ENCODE measurements at places on chromosomes 11 and 22.

DNA sequence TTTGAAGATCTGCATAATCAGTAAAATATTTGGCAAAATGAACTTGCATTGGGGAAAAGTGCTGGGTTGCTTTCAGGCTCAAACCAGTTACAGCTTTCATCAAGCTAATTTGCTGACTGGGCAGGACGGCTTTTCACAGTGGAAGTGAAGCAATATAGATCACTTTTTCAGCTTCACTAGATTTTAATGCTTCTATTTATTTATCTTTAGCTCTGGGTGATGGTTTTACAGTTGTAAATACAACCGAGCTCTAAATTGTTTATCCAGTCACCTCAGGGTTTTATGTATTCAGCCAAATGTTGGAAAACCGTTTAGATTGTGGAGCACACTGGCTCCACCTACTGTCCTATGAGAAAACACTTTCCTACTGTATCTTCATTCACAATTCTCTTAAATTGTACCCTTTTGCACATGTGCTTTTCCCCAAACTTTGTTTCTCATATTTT is 58.2 kb downstream of the ACER3 start:
- no peak for DNase-seq

DNA sequence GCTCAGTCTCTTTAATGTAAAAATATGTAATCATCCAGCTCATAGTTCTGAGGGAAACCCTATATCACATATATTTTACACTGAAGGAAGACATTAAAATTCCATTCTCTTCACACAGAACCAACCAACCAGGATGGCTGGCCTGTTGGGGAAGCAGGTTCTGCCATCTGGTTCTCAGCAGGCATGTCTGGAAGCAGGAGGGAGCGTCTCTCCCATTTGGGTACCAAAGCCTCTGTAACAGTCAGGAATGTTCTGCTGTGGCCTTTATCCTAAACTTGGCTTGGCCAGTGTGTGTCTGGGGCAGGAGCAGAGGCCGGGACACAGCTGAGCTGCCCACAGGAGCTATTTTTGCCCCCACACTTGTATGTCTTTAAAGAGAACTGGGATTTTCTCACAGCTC is 29.2 kb downstream of the SGSM3 start:
- no peak for DNase-seq

GRCh38 chr22:18035751-18036150 is 11.4 kb upstream of the MICAL3 start:
- DNase-seq: no peak

- no peak for DNase-seq
Observed at GRCh38 chr11:47477323-47477722, 28.4 kb upstream of the RAPSN start.

DNA sequence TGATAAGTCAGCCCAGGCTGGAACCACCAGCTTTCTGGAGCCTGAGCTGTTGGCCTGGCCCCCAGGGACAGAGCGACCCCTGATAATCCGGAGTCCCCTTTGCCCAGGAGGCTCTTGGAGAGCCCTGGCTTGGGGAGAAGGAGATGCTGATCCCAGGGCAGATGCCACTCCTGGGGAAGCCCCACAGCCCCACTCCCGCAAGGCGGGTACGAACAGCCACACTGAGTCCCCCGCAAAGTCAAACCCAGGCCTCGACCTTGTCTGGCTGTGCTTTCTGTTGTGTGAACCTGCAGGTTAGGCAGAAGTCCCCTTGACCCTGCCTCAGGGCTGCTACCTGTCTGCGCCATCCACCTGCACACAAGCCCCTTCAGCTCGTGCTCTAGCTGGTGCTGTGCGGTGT is 108.0 kb downstream of the KCNQ1OT1 start:
- no peak for DNase-seq

- no peak for DNase-seq
Observed at GRCh38 chr11:119472186-119472855, 49.3 kb upstream of the THY1 start.

- no peak for DNase-seq
Observed at GRCh38 chr22:36910461-36910860, 3.0 kb upstream of the CSF2RB start.

GRCh38 chr11:93935826-93936225 is 85.3 kb upstream of the HEPHL1 start:
- no peak for DNase-seq

- DNase-seq: no peak
Observed at GRCh38 chr11:69665669-69666068, 9.5 kb downstream of the LTO1 start.
